ENCODE measurements at places on chromosomes 5 and 9.

GRCh38 chr9:93298498-93299417, 114.8 kb downstream of the WNK2 start:
- no peak for DNase-seq

DNA sequence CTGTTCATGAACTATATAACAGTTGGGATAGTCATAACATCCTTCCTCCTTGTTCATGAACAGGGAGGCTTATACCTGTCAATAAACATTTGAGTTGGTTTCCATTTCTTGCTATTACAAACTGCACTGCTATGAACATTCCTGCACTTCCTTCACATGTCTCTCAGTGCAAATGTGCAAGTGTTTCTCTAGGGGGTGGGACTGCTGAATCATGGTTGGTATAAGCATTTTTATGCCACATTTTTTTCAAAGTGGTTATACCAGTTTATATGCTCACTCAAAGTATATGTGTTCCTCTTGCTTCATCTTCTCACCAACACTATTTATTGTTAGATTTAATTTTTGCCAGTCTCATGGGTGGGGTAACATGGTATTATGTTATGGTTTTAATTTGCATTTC, 25.8 kb upstream of the TPD52L3 start:
- no peak for DNase-seq

GRCh38 chr9:87140605-87141109, 193.4 kb upstream of the GAS1 start:
- DNase-seq: no peak

DNA sequence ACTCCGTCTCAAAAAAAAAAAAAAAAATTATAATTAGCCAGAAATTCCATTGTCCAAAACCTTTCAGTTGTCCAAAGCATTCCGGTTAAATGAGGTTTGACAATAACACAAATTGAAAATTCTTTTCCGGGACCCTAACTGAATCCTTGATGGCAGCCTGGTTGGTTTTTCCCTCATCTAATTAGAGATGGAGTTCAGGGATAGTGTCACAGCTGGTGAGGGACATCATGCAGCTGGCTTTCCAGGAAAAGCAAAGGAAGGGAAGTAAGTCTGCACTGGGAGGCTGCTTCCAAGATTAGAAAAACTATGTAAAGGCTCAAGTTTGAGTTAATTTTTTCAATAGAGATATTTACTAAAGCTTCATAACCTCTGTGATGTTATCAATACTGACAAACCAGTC, 195.4 kb downstream of the ADAMTS12 start:
- DNase-seq: no peak

GRCh38 chr9:96156171-96156974, 145.6 kb downstream of the HSD17B3 start:
- DNase-seq: no peak

- no peak for DNase-seq
Measured at GRCh38 chr5:6770826-6771607, 57.8 kb downstream of the TENT4A start.

GRCh38 chr5:180618829-180619562, 27.7 kb upstream of the SCGB3A1 start:
- DNase-seq: no peak

DNA sequence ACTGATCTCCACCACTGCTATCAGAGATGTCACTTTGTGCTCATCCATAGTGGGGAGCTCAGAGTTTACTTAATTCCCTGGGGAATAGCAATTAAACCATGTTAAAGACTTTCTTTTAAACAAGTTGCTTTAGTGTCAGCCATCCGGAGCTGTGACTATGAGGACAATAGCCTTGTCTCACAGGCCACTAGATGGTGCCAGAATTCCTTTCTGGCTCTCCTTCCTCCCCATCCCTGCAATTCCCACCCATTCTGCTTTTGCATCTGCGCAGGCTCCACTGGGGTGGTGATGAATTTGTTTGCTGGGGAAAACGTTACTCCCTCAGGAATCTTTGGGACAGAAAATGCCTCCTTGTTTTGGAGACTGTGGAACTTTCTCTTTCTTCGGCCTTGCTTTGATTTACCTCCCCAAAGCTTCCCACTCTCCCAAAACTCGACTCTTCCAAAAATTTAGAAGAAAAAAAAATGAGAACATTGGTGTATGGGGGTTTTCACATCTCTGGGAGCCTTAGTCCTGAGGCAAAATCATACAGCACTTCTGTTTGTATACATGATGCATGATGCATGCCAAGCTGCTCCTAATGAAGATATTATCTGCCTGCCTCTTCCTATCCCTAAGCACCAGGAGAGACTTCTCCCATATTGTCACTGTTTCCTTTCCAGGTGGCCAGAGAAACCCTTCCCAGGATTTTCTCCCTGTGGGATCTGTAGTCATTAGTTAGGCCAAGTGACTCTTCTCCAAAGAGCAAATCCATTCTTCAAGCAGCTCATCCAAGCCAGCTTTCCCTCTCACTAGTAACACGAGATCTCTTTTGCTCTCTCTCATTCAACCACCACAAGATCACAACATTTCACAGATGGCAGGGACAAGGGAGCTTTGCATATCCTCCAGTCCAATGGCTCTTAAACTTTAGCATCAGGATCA, 466.1 kb downstream of the TLR4 start:
- no peak for DNase-seq

GRCh38 chr5:172816925-172817562, 17.0 kb upstream of the ERGIC1 start:
- DNase-seq: no peak
